ENCODE measurements at places on chromosomes 2 and 18. TPM values are rescaled to one million over a fixed set of nuclear protein-coding genes. Genes with fewer than 3 reads are reported as not detected.

- no peak overlapping the region for H3K4me3 ChIP-seq
- DNase-seq: no peak
- H3K36me3 ChIP-seq: no peaks in the 10 kb centered on the region
- H3K27ac ChIP-seq: no peak overlapping the region
- H3K4me1 ChIP-seq: no peaks in the 10 kb centered on the region
- no peaks in the 10 kb centered on the region for H3K27me3 ChIP-seq
Measured at GRCh38 chr2:152470861-152471854, 136.2 kb downstream of the FMNL2 start.

DNA sequence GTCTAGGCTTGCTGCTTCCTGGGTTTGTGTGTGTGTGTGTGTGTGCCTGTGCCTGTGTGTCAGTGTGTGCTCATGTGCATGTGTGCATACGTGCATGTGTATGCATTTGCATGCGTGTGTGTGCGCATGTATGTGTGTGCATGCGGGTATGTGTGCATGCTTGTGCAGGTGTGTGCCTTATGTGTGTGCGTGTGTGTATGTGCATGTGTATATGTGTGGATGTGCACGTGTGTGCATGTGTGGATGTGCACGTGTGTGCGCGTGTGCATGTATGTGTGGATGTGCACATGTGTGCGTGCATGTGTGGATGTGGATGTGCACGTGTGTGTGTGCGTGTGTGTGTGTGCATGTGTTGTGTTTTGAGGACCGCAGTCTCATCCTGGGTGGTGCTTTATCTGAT is 42.8 kb downstream of the LPIN1 start:
- peaks cover 86% of the 10 kb centered on the region for H3K36me3 ChIP-seq
- no peak overlapping the region for H3K4me3 ChIP-seq
- no peaks in the 10 kb centered on the region for H3K27me3 ChIP-seq
- DNase-seq: no peak

DNA sequence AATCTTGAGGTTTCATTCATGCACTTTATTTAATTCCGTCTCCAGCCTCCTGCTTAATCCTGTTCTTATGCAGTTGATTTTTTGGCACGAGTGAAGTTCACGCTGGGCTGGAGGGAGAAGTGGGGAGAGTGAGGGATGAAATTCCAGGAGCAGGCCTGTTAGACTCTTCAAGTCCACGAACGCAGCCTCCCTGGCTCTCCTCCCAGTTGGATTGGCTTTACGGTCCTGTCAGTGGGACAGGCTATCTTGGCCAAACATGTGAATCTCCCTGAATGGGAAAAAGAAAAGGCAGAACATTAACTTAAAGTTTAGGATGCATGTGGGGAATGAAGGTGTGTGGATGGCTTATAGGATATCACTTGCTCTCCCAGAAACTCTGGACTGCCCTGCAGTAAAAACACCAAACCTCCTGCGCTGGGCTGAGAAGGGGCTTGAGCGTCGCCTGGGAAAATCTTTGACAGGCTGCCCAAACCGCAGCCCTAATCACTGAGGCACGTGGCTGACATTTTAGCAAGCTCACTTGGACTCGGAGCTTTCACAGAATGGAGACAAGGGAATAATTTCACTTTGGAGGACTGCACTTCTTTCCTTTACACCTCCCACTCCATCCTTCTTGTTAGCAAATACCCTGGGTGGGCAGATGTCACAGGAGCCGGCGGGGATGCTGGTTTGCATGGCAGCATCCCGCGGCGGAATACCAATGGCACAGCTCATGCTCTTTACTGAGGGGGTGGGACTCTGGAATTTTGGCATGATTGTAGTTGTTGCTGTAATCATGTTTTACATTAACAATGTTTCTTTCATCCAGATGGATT is 93.9 kb downstream of the ACKR3 start:
- H3K36me3 ChIP-seq: no peaks in the 10 kb centered on the region
- DNase-seq: no peak
- H3K27ac ChIP-seq: no peak overlapping the region
- H3K4me1 ChIP-seq: no peaks in the 10 kb centered on the region
- no peak overlapping the region for H3K4me3 ChIP-seq
- peaks cover 9% of the 10 kb centered on the region for H3K27me3 ChIP-seq

- no peak overlapping the region for H3K4me3 ChIP-seq
- no peaks in the 10 kb centered on the region for H3K36me3 ChIP-seq
- peaks cover 10% of the 10 kb centered on the region for H3K4me1 ChIP-seq
- no peak for DNase-seq
Measured at GRCh38 chr2:202689898-202690297, 55.1 kb downstream of the FAM117B start.

DNA sequence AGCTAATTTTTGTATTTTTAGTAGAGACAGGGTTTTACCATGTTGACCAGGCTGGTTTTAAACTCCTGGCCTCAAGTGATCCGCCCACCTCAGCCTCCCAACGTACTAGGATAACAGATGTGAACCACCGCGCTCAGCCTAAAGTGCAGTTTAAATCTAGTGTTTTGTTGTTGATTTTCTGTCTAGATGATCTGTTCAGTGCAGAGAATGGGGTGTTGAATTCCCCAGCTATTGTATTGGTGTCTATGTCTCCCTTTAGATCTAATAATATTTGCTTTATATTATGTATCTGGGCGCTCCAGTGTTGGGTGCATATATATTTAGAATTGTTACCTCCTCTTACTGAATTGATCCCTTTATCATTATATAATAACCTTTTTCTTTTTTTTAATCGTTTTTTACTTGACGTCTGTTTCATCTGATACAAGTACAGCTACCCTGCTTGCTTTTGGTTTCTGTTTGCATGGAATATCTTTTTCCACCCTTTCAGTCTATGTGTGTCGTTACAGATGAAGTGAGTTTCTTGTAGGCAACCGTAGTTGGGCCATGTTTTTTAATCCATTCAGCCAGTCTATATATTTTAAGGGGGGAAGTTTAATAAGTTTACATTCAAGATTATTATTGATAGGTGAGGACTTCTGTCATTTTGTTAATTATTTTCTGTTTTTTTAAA is 34.3 kb downstream of the GALM start:
- peak; percentile 68 for DNase-seq
- H3K27ac ChIP-seq: peak overlapping the region; percentile 79
- no peaks in the 10 kb centered on the region for H3K36me3 ChIP-seq
- H3K4me1 ChIP-seq: peaks cover 92% of the 10 kb centered on the region

DNA sequence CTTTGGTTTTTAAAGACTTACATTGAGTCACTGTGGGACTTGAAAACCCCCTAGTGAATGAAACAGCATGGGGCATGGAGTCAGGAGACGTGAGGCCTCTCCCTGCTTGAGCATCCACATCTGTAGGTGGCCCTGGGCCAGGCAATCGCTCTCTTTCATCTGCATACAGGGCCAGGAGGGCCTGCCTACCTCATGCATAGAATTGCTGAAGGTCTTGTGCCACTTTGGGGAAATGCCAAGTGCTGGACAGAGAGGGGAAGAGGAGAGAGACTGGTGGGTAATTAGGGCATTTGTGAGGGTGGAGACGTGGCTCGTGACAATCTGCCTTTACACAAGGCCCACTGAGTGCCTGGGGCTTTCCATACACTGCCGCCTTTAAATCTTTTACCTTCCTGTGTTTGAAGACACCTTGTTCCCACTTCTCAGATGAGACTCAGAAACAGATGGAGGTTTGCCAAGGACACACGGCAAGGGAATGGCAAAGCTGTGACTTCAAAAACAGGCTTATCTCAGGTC is 322.2 kb upstream of the HS6ST1 start:
- no peak for DNase-seq
- H3K4me3 ChIP-seq: no peak overlapping the region
- no peak overlapping the region for H3K27ac ChIP-seq
- no peaks in the 10 kb centered on the region for H3K4me1 ChIP-seq

DNA sequence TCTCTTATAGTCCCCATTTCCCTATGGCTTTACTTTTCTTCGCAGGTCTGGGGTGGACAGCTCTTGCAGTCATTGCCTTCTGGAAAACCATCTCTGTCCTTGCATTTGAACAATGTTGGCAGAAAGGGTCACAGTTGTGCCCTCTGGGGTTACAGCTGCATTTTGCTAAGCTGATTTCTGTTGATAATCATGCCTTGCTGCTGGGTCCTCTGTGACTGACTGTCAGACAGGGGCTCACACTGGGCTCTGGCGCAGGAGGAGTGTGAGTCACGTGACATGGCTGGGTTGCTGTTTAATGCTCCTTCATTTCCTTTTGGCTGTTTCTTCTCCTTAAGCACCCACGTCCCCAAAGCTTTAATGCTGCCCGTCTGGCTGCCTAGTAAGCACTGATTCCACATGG is 196.6 kb upstream of the LHCGR start:
- H3K27ac ChIP-seq: no peak overlapping the region
- H3K27me3 ChIP-seq: no peaks in the 10 kb centered on the region
- DNase-seq: no peak
- no peaks in the 10 kb centered on the region for H3K4me1 ChIP-seq

GRCh38 chr2:167265004-167265403 is 376.7 kb downstream of the XIRP2 start:
- no peaks in the 10 kb centered on the region for H3K4me1 ChIP-seq
- DNase-seq: no peak
- H3K27me3 ChIP-seq: no peaks in the 10 kb centered on the region

- H3K4me1 ChIP-seq: no peaks in the 10 kb centered on the region
- H3K4me3 ChIP-seq: no peak overlapping the region
- no peaks in the 10 kb centered on the region for H3K36me3 ChIP-seq
Measured at GRCh38 chr18:59286341-59286740, 13.1 kb upstream of the RAX start.

- peaks cover 49% of the 10 kb centered on the region for H3K4me1 ChIP-seq
- peaks cover 11% of the 10 kb centered on the region for H3K36me3 ChIP-seq
- no peak overlapping the region for H3K4me3 ChIP-seq
- no peaks in the 10 kb centered on the region for H3K27me3 ChIP-seq
Measured at GRCh38 chr2:197071213-197071612, 144.7 kb upstream of the PGAP1 start.

GRCh38 chr2:74843899-74844298 is 10.0 kb downstream of the HK2 start:
- H3K27ac ChIP-seq: peak overlapping the region; percentile 7
- no peaks in the 10 kb centered on the region for H3K36me3 ChIP-seq
- H3K4me3 ChIP-seq: peak overlapping the region; percentile 13
- peak; percentile 62 for DNase-seq
- H3K27me3 ChIP-seq: no peaks in the 10 kb centered on the region
- H3K4me1 ChIP-seq: peaks cover 98% of the 10 kb centered on the region

DNA sequence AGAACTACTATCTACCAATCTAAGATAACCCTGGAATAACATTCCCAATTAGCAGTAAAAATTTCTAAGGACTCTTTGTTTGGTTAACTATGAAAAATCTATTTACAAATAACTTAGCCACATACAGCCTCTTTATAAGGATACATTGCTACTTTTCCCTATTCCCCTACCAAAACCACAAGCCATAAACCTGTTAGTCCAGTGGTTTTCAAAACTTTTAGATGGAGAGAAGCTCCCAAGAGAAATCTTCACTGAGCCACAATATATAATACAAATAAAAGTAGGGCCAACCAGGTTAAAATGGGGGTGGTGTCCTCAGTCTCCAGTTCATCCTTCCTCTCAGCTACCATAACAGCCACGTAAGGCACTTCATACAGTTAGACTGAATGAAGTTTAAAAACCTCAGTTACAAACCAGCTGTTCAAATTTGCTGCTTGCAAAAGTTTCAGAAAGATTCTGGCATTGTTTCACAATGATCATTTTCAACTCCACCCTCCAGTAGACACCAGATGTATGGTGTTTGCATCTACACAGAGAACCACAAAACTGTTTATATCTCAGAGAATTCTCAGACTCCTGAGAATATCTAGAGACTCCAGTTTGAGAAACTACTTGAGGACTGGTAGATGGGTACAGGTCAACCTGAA is 26.0 kb downstream of the SOS1 start:
- H3K36me3 ChIP-seq: no peaks in the 10 kb centered on the region
- no peak overlapping the region for H3K4me3 ChIP-seq
- no peaks in the 10 kb centered on the region for H3K27me3 ChIP-seq
- no peak overlapping the region for H3K27ac ChIP-seq
- peaks cover 50% of the 10 kb centered on the region for H3K4me1 ChIP-seq

DNA sequence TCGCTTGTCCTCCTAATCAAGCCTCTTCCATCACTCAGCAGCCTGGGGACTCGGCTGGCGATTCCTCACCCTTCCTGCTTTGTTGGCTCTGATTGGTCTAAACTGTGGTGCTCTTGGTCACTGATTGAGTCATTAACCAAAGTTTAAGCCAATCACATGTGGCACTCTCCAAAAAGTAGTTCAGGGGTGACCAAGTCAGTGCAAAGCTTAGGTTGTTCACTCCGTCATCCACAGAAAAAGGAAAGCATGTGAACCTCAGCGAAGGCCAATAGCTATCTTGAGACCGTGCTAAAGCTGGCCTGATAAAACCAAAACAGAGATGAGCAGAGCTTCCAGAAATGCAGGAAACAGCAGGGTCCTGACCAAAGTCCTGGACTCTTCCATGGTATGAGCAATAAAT is 4.9 kb downstream of the ALPK2 start:
- peaks cover 5% of the 10 kb centered on the region for H3K4me1 ChIP-seq
- no peaks in the 10 kb centered on the region for H3K36me3 ChIP-seq
- DNase-seq: no peak
- H3K27me3 ChIP-seq: no peaks in the 10 kb centered on the region

GRCh38 chr2:162591403-162592083 is 247.0 kb downstream of the KCNH7 start:
- H3K4me1 ChIP-seq: no peaks in the 10 kb centered on the region
- H3K27me3 ChIP-seq: no peaks in the 10 kb centered on the region
- H3K4me3 ChIP-seq: no peak overlapping the region
- no peaks in the 10 kb centered on the region for H3K36me3 ChIP-seq
- DNase-seq: no peak

GRCh38 chr18:48155856-48156255 is 225.4 kb upstream of the SMAD2 start:
- DNase-seq: no peak
- H3K4me1 ChIP-seq: no peaks in the 10 kb centered on the region
- no peaks in the 10 kb centered on the region for H3K27me3 ChIP-seq
- no peak overlapping the region for H3K4me3 ChIP-seq

- H3K27ac ChIP-seq: no peak overlapping the region
- H3K4me1 ChIP-seq: no peaks in the 10 kb centered on the region
- peaks cover 19% of the 10 kb centered on the region for H3K36me3 ChIP-seq
- H3K27me3 ChIP-seq: no peaks in the 10 kb centered on the region
- H3K4me3 ChIP-seq: no peak overlapping the region
Measured at GRCh38 chr2:97769711-97770110, 56.3 kb downstream of the ZAP70 start.

The ASB18 gene
- not detected for total RNA-seq

The FAM237A gene
- total RNA-seq: not detected

The DLGAP1 gene
- total RNA-seq: 0.17 TPM

The TFPI gene
- total RNA-seq: not detected

The GAL3ST2 gene
- 0.39 TPM for total RNA-seq

The HMSD gene
- 2.2 TPM for total RNA-seq

The TACR1 gene
- not detected for total RNA-seq

The GCG gene
- total RNA-seq: not detected

The SGPP2 gene
- 9.9 TPM for total RNA-seq
